Stimulated activated CD8-positive, alpha-beta memory T cell treated with anti-CD3 and anti-CD28 coated beads, Interleukin-7, amount 100 ng/mL, for 24 hours (primary cell): ENCODE measurements at places on chromosomes 3 and 15.

DNA sequence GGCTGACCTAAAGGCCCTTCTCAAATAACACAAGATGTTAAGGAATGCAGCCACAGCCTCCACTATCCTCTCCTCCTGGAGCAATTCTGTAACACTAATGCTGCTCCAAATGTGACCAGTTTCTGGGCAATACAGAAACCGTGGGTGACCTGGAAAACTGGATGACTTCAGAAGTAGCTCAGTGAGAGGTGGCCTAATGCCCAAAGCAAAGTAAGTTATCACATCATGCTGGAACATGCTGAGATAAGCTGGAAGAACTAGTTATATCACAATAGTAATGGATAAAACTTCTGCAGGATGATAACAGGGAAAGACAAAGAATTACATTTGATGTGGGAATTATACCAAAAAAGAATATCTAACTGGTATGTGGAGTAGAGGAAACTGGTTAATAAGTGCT lies 72.0 kb downstream of the DHX30 start:
- DNase-seq = no peak

GRCh38 chr15:74709011-74709410 lies 13.2 kb upstream of the EDC3 start:
- DNase-seq = no peak

- no peak for DNase-seq
These were observed 3.0 kb upstream of the C3orf52 start for GRCh38 chr3:112083239-112083638.

DNA sequence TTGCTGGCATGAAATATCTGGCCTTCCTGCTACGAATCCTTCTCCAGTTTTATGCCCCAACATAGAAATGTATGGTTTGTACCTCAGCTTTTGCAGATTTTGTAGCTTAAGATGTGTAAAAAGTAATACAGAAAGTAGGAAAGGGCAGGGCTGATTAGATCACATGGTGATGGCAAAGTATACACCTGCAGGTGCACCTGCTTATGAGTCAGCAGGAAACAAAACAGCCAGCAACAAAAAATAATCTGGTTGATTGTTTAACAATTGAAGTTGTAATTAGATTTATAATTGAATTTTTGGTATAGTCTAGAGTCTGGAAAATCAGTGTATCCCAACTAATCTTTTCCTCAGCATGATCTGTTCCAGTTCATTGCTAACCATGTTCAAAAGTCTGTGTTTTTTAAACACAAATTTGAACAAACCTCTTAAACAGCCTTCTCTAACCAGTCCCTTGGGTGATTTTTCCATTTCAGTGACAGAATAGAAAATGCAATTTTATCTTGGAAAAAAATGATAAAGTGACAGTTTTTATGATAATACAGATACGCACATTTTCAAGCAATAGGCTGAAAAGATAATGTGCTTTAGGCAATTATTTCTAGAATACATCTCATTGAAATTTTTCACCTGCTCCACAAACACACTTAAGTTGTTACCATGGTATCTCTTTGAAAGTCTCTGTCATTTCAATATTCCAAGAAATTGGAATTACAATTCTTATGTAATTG lies 477.4 kb downstream of the NAALADL2 start:
- no peak for DNase-seq

DNA sequence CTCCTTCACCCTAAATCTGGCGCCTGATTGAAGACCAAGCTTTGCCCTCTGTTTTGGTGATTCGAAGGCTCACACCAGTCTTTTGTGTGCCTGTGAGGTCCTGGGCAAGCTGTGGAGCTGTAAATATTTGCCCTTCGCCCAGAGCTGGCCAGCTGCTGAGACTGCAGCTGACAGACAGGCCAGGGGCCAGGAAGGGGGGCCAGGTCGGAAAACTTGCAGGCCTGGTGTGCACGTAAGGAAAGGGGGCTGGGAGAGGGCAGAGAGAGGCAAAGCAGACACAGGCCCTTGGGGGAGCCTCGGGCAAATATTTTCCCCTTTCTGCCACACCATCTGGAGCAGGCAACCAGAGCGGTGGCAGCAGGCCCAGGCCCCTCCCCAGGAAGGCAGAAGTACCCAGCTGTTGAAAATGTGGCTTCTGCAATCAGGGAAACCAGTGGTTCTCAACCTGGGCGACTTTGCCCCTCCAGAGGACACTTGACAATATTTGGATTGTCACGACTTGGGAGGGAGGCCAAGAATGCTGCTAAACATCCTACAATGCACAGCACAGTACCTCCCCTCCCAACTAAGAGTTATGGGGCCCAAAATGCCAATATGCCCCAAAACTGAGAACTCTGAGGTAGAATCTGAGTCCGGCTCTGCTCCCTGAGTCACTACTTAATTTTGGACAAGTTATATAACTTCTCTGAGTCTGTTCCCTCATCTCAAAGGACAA lies 2.5 kb downstream of the PDZRN3 start:
- DNase-seq = no peak

- no peak for DNase-seq
These were observed 5.9 kb downstream of the MME start for GRCh38 chr3:155086051-155086450.

DNA sequence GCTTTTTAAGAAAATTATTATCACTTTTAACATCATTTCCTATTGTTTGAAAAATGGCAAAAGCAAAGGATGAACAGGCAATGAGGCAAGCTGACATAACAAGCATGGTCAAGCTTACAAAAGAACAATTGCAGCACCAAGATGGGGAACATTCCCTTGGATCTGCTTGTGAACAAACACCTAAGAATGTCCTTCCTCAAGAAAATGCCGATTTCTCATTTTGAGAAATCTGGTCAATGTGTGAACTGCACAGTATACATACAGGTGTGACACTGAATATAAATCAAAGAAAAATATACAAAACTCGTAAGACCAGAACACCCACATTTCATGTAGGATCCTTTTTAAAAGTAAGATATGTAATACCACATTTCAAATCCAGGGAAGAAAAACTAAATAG lies 58.9 kb downstream of the LRRFIP2 start:
- DNase-seq = no peak

GRCh38 chr15:48720646-48721045 lies 75.1 kb upstream of the FBN1 start:
- no peak for DNase-seq

DNA sequence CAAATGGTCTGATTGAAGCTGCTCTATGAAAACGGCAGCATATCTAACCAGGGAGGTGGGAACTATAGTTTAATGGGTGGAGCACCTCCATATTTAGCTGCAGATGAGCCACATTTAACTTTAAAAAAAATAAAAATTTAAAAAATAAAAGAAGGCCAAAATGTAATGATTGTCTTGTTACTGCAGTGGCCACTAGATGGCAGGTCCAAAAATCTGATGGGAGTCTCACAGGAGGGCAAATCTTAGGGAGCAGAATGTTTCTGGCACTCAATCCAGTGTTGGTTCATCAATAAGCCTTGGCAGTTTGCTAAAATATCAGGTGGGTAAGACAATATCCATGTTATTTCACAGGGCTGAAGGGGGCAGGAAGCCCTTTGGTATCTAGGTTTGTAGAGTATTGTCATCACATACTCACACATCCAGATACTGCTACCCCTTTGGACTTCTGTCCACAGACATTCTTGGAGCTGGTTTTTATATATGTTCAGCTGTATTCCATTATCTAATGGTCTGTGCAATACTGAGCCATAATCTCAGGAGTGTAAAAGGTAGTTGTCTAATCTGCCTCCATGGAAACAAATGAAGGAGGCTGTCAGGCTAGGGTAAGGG lies 233.3 kb downstream of the TIGIT start:
- DNase-seq = no peak

DNA sequence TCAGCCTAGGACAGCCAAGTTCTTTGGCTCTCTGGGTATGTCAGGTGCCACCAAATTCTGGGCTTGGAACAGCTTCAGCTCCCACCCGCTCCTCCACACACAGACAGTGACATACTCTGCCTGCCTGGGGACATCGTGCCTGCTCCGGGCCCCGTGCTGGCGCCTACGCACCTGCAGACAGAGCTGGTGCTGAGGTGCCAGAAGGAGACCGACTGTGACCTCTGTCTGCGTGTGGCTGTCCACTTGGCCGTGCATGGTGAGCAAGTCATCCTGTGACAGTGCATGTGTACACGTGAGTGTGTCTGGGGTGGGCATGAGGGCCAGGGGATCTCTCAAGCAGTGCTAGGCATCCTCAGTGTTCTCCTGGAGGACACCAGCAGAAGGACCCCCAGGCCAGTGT lies 922 bp downstream of the IL17RC start:
- DNase-seq = no peak

- no peak for DNase-seq
These were observed 130.2 kb upstream of the FEZF2 start for GRCh38 chr3:62503516-62503915.

- no peak for DNase-seq
These were observed 461.9 kb downstream of the FOXP1 start for GRCh38 chr3:71121429-71122167.

GRCh38 chr3:102074946-102075345 lies 225.6 kb downstream of the NFKBIZ start:
- no peak for DNase-seq
